Activated CD8-positive, alpha-beta memory T cell treated with anti-CD3 and anti-CD28 coated beads for 24 hours (primary cell): ENCODE measurements at places on chromosomes 13 and 19.

GRCh38 chr19:723247-723646, 14.5 kb downstream of the PALM start:
- no peak for DNase-seq

- DNase-seq: no peak
Observed at GRCh38 chr13:73943137-73943964, 190.9 kb downstream of the KLF12 start.

DNA sequence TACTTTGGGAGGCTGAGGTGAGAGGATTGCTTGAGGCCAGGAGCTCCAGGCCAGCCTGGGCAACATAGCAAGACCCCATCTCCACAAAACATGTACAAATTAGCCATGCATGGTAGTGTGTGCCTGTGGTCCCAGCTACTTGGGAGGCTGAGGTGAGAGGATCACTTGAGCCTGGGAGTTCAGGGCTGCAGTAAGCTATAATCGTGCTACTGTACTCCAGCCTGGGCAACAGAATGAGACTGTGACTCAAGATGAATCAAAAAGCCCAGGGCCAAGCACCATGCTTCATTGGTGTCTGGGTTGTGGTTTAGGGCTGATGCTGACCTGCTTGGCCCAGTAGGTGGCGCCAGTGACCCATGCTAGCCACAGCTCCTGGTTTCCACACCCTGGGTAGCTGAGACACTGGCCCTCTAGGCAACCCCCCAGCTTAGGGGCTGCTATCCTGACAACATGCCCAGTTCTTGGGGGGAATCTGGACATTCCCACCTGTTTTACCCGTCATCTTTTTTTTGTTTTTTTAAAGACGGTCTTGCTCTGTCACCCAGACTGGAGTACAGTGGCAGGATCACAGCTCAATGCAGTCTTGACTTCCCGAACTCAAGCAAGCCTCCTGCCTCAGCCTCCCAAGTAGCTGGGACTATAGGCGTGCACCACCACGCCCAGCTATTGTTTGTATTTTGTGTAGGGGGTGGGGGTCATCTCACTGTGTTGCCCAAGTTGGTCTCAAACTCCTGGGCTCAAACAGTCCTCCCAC, 5.5 kb downstream of the CCDC124 start:
- DNase-seq: peak; percentile 92

DNA sequence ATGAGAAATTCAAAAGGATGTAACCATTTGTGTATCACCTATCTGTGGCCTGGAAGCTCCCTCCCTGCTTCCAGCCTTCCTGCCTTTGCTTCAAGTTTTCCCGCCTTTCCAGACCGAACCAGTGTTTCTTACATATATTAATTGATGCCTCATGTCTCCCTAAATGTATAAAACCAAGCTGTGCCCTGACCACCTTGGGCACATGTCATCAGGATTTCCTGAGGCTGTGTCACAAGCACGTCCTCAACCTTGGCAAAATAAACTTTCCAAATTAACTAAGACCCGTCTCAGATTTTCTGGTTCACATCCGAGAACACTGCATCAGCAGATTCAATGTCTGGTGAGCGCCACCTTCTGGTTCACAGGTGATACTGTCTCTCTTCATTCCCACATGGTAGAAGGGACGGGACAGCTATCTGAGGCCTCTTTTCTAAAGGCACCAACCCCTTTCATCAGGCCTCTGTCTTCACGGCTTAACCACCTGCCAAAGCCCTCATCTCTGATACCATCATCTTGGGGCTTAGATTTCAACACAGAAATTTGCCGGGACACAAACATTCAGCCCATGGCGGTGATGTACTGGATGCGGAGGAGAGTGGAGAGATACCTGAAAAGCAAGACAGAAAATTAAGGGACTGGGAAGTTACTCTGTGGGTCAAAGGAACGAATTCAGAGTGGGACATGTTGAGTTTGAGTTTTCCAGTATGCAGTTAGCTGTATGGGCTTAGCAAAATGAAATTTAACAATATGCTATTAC, 58.7 kb upstream of the PABPC3 start:
- DNase-seq: no peak

DNA sequence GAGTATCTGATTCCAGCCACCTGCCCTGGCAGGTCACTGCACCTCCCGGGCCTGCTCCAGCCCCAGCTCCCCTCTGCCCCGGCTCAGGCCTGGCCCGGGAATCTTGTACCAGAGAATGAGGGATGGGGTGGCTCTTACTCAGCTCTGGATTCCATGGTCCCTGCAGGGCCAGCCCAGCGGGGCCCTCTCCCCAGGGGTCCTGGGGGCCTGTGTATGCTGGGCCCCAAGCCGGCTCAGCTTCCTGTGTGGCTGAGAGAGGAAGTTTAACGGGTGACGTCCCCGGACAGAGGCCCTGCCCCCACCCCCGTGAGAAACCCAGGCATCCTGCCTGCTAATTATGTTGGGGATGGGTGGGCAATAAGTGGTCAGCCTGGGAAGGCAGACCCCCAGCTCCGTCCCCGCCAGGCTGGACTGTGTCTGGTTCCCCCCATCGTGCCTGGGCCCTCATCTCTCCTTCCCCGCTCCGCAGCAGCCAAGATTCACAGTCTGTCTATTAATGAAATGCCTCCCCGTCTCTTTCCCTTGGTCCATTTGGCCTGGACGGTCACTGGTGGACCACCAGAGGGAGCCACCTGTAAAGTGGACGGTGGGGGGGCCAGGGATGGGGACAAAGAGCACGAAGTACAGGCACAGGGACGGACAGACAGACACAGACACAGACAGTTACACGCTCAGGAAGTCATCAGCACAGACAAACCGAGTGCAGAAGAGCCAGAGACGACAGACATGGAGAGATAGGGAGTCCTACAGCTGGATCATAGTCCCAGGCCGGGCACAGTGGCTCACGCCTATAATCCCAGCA, at the start of gene DENND1C:
DENND1C (minus strand) TSS at position 247 of the 802 bp plus-strand sequence; CDS start at position 155, 92 bp downstream.
- DNase-seq: peak; percentile 90

GRCh38 chr19:34128558-34129250, 43.6 kb upstream of the LSM14A start:
- DNase-seq: no peak
